EH (cell line): ENCODE measurements at places on chromosomes 4 and X.

DNA sequence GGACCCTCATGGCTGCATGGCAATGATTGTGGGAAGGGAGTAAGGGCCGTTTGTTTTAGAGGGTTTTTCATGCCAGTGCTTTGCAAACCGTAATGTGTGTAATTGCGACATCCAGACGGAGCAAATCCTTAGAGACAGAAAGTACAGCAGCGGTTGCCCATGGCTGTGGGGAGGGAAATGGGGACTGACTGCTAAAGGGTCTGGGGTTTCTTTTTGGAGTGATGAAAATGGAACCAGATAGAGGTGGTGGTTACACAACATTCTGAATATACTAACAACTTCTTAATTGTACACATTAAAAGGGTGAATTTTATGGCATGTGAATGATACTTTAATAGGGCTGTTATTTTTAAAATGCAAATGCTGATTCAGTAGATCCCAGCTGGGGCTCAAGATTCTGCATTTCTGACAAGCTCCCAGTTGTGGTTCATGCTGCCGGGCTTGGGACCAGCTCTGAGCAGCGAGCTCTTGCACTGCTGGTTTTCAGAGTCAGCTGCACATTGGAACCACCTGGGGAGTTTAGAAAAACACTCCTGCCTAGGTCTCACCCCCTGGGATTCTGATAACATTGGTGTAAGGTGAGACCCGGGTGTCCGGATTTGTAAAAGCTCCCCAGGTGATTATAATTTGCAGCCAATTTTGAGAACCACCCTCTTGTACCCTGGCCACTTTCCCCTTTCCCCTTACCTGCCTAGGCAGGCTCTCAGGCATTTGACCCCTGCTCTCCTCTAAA is 47.7 kb downstream of the PRPS1 start:
- peak; percentile 39 for DNase-seq

DNA sequence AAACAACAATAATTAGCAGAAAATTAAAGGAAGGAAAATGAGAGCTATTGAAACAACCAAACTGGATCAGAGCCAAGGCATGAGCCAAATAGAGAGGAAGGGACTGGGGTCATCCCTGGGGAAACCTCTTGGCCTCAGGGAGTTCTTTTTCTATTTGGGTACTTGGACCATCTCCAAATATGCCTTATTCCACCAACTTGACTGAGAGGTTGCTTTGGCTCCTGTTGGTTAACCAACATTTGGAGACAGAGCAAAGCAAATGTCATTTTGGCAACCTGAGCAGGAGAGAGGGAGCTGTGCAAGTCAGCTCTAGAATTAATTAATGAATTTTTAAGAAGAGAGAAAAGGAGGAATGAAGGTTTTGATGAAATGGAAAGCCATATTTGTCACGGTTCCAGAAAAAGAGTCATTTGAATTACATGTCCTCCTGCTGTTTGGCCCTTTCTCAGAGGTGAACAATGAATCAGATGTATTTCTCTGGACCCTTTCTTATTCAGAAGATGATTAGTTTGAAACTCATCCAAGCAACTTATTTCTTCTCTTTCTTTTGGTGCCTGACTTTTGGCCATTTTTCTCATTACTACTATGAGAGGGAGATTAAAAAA is 119.1 kb downstream of the CNKSR2 start:
- peak; percentile 34 for DNase-seq

DNA sequence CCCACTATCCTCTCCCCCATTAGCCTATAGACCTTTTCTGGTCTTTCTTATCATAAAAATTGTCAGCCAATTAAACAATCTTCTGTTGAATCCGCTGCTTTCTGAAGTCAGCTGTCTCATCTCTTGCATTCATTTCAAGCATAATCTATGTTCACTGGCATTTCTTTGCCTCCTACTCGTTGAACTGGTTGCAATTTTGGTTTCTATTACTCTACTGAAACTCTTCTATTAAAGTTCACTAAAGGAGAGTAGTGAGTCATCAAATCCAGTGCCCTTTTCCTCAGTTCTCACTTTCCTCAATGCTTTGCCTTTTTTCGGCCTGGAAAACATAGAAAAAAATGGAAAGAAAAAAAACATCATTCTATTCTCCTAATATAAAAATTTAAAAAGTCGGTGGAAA is 23.9 kb upstream of the CXCL13 start:
- no peak for DNase-seq

DNA sequence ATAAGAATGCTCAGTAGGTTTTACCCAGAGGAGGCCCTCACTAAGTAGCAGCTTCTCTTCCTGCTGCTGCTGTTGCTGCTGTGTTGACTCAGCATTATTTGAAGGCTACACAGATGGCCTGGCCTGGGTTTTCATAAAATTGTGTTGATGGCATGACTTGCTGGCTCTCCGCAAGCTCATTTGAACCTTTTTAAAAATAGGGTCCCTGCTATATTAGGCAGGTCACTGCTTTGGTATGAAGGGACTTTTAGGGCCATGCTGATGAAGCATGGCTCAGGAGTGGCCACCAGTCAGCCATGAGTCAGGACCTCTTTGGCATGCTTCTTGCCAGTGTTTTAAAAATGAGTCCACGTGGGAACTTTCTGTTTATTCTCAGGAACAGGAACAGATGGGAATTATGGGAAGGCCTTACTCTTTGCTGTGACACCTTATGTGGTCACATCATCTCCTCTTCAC is 128.7 kb downstream of the MID1IP1 start:
- peak; percentile 82 for DNase-seq

- DNase-seq, result no peak
These were observed 41.9 kb downstream of the SLC7A11 start for GRCh38 chr4:138200236-138200590.
